ENCODE measurements at places on chromosomes 2 and 18.

- peak; percentile 56 for DNase-seq
Observed at GRCh38 chr18:67509741-67510391, 6.7 kb downstream of the DSEL start.

DNA sequence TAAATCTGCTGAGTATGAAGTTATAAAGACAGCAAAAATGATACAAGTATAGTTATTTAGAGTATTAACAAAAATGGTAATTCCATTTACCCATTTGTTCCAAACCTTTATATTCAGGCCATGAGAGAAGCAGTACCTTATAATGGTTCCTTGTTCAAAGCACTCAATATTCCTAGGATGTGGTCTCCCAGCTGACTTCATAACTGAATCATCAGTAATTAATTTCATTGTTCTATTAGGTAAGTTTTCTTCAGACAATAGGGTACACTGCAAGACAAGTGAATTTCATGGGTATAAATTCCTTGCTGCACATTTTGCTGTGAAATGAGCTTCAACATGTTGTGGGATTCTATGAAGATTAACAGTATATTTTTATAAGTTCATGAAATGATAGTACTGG lies 550.8 kb upstream of the ZEB2 start:
- no peak for DNase-seq

- DNase-seq = peak; percentile 36
Observed at GRCh38 chr2:102120261-102120660, 22.3 kb upstream of the IL1R1 start.

GRCh38 chr2:26675651-26676255 lies 16.8 kb upstream of the KCNK3 start:
- no peak for DNase-seq

GRCh38 chr2:107988108-107988507 lies 1.8 kb downstream of the SLC5A7 start:
- no peak for DNase-seq

- peak; percentile 91 for DNase-seq
Observed at GRCh38 chr18:56233595-56233994, 404.8 kb downstream of the TXNL1 start.

- DNase-seq = no peak
Observed at GRCh38 chr2:241036964-241037421, 38.6 kb downstream of the SNED1 start.

DNA sequence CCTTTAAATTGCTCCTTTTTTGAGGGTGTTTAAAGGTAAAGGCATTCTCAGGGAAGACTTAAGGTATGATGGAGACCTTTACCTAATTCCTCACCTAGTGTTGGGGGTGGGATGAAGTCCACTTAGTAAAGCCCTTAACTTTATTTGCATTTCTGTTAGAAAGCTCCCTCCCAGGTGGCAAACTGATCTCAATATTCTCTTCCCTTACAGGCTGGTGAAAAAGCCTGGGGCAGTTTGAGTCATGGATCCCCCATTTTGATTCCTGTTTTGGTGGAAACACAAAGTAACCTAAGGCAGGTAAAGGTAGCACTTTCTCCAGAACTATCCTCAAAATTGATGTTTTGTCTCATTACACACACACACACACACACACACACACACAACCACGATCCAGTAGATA lies 33.8 kb upstream of the HNRNPA3 start:
- DNase-seq = no peak

- no peak for DNase-seq
Observed at GRCh38 chr2:110103061-110103961, 12.3 kb downstream of the MALL start.

DNA sequence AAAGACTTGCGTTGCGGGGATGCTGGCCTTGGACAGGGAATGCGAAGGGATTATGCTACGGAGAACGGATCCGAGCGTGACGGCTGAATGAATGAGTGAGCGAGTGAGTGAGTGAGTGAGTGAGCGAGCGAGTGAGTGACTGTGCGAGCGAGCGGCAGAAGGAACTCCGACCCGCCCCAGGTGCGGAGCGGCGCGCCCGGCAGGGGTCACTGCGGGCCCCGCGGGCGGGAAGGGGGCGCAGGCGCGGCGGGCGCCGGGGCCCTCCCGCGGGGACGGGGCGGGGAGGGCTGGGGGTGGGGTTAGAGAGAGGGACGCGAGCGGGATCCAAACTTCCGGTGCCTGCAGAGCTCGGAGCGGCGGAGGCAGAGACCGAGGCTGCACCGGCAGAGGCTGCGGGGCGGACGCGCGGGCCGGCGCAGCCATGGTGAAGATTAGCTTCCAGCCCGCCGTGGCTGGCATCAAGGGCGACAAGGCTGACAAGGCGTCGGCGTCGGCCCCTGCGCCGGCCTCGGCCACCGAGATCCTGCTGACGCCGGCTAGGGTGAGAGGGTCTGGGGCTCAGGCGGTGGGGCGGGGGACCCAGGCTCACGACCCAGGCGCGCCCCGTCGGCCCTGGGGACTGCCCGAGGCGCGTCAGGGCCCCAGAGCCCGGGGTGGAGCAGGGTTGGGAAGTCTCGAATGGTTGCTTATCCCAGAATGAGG lies at the start of gene ITM2C:
TSS of gene ITM2C (plus strand) at position 338 of the 702 bp plus-strand sequence. CDS start at position 422, 84 bp downstream.
- peak; percentile 72 for DNase-seq
